CD8-positive, alpha-beta T cell (primary cell): ENCODE measurements at places on chromosomes 6 and 20.

GRCh38 chr6:14354919-14355572 lies 237.5 kb downstream of the CD83 start:
- no peak for DNase-seq

DNA sequence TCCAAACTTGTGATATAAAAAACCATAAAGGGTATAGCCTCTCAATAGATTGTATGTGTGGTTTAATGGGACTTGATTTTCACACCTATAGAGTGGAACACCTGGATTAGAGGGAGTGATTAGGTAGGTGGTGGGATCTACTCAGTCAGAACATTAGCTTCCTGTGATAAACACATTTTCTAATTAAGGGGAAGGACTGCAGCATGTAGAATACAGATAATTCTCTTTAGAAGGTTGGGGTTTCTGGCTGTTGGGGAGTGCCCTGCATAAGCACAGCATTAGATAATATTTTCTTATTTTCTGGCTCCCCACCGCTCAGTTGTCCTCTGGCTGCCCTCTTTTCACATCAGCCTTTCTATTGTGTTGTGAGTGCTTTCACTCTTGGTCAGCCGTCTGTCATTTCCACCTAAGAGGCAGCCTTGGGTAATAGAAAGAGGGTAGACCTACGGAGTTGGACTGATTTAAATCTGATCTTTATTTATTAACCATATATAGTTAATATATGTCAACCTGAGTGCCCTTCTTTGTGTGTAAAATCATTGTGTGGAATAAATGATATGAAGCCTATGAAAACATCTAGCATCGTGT lies 8.0 kb downstream of the CSE1L start:
- no peak for DNase-seq

DNA sequence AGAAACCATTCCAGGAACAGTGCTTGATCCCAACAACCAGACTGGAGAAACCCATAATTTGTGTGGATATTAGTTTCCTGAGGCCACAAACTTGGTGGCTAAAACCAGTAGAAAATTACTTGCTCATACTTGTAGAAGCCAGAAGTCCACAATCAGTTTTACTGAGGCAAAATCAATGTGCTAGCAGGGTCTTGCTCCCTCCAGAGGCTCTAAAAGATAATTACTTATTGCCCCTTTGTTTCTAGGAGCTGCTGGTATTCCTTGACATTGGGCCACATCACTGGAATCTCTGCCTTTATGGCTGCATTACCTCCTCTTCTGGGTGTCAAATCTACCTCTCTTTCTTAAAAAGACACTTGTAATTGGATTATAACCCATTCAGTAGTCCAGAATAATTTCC lies 142.2 kb upstream of the SAMD5 start:
- no peak for DNase-seq

GRCh38 chr6:166691199-166691598 lies 64.1 kb upstream of the RPS6KA2 start:
- DNase-seq: no peak

GRCh38 chr6:28945349-28945748 lies 21.6 kb upstream of the TRIM27 start:
- DNase-seq: no peak

DNA sequence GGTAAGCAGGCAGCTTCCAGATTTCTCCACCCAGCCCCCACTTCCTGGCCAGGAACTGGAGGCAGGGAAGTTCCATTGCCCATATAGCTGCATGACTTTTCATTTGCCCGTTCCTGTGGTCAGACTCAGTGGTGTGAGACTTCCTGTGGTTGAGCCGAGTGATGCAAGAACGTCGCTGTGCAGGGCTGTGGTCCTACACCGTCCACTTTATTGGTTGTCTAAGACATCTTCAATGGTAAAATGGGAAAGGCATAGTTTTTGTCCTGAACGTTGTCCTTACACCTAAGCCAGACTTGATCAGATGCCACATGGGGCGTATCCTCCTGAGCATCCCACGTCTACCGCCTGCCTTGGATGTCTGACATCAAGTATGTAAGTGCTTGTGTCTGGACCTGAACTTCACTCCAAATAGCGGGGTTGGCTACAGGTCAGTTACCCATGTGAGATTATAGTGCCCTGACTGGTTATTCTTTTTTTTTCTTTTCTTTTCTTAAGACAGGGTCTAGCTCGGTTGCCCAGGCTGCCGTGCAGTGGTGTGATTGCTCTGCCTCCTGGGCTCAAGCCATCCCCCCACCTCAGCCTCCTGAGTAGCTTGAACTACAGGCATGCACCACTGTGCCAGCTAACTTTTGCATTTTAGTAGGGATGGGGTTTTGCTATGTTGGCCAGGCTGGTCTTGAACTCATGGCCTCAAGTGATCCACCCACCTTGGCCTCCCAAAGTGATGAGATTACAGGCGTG lies 25.9 kb upstream of the GTSF1L start:
- peak; percentile 10 for DNase-seq

DNA sequence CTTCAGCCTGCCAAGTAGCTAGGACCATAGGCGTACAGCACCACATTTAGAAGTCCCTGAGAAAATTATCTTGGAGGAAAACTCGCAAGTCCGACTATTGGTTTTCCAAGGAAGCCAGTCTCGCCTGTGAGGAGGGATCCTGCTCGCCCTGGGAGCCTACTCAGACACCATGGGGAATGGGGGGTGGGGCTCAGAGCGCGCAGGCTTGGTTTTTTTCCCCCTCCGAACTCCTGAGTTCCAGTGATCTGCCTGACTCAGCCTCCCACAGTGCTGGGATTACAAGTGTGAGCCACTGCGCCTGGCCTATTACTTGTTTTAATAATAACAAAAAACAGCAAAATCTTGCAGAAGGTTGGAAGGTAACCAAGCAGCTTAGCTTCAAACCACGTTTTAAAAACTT lies 153.7 kb downstream of the OR2B2 start:
- DNase-seq: no peak

DNA sequence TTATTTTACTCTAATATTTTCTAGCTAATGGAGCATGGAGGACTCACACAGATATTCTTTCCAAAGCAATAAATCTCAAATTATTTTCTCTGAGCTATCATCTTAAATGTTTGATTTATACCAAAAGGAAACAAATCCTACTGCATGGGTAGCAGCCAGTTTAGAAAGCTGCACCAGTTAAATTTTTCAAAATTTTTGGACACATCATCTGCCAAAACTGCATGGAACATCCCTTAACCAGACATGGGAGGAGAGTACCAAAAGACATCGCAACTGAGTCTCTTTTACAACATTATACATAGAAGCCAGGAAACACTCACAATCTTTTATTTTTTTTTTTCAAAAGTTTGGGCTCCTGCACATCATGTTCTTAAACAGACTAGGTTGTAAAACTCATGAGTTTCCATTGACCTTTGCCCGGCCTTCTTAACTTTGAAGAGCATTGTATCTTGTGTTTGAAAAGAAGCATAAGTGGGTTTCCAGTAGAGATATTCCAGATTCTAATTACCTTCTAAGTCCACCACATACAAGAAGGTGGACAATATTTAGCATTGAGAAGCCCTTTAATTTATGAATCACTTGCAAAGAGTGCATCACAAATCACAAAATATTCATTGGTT lies 87.7 kb upstream of the HMGCLL1 start:
- DNase-seq: no peak

DNA sequence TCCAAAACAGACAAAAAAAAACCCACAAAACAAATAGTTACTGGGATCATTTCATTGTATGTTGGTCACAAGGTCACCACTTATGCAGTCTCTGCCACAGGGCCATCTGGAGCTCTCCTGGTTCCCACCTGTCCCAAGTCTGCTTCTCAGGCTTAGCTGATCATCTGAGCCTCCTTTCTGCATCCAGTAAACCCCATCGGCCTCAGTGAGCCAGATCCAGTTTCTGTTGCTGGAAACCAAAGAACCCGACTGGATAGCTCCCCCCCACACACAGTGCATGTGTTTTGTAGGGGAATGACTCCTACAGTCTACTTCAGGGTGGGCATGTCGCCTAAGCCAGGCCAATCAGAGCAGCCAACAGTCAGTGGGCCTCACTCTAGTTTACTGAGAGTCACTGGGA lies 233.3 kb downstream of the PREX1 start:
- no peak for DNase-seq

DNA sequence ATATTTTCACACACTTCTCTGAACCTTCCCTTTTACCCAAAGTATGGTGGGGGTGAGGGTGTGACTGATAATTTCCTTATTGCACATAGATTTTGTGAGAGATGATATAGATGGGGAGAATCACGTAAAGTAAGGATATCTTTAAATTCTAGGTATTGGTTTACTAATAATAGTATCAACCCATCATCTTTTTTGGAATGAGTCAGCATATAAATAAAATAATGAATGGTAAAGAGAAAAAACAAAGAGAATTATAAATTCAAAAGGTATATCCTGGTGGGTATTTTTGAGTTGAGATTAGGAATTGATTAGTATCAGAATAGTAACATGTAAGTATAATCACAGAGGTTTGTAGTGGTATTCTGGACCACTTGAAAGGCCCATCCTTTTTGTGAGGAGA lies 56.1 kb downstream of the MACROD2 start:
- DNase-seq: no peak

DNA sequence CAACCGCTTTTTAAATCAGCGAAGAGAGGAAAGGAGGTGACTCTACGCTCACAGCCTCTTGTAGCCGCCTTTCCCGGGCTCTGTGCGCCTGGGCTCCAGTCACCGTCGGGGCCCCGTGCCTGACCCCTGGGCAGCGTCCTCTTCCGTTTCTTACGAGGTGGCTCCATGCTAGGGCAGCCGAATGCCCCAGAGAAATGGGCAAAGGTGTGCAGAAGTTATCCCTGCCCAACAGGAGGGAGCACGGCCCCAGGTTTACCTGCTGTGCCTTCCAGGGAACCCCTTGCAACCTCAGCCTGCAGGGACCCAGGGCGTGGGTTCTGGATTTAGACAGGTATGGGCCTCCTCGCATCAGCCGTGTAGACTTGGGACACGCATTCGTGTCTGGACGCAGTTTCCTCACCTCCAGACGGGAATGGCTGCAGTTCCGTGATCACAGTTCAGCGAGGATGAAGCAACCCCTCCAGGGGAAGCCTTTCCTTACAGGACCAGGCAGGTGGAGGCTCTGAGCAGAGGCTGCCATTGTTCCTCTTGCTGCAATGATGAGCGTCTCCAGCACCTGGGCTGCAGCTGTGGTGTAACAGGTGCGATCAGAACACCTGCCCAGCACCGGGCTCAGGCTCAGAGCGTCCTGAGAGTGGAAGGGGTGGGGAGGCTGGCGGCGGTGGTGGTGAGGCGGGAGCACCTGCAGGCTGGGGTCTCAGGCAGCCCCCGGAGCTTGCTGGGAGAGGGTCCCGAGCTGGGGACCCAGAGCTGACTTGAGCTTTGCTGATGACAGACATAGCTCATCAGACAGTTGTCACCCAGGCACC lies 81.3 kb upstream of the BHLHE23 start:
- no peak for DNase-seq

- DNase-seq: no peak
Observed at GRCh38 chr20:13678944-13679343, 40.2 kb upstream of the TASP1 start.

DNA sequence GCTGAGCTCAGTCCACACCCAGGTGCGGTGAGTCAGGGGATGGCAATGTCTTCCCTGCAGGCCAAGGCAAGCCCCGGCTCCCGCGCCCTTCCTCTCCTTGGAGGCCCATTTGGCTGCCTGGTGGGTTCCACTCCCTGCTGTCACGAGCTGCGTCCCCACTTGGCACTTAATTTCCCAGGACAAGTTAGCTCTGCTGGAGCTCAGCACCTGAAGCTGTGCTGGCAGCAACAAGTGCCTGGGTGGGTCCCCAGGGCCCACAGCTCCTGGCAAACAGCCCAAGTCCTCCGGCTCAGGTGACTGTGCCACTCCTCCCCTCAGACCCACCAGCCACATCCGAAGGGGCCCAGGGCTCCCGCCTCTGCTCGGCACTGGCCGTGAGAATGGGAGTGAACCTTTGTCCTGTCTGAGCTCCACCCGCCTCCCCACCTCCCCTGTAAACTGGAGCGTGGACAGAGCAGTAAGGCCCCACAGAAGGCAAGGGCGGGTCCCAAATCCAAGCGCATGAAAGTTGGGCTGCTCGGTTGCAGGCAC lies 16.9 kb downstream of the LAMA5 start:
- DNase-seq: no peak

DNA sequence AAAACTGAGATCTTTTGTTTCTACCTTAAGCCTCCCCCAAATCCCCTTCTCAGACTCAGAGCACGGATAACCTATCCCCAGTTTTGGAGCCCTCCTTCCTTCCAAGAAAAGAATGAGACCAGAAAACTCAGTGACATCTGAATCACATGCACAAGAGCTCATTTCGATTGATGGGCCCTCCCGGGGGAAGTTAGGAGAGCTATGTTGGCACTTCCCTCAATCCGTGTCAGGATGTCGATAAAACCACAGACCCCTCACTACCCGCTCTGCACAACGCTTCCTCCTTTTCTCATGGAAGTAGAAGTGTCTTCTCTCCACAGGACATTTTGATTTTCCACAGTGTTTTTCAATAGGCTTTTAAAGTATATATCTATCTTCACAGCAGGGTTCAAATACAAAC lies 332.4 kb downstream of the HACE1 start:
- no peak for DNase-seq

GRCh38 chr6:74015427-74015826 lies 319.4 kb downstream of the CD109 start:
- no peak for DNase-seq

GRCh38 chr6:105035299-105035698 lies 78.4 kb downstream of the LIN28B start:
- DNase-seq: no peak

DNA sequence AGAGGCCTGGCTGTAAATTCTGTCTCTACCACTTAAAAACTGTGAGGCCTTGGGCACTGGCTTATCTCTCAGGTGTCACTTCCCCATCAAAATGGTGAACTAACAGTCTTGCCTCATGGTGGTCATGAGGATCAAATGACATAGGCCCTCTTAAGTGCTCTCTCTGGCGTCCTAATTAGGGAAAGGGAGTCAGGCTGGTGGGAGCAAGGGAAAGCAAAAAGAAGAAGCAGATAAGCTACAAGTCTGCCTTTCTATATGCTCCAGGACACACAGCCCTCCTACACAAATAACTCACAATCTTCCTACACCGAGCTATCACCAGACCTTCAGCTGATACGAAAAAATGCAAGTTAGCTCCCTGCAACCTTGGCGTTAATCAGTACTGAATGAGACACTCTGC lies 19.5 kb upstream of the SLC22A16 start:
- DNase-seq: no peak

GRCh38 chr6:136415351-136416007 lies 125.8 kb upstream of the BCLAF1 start:
- DNase-seq: no peak

DNA sequence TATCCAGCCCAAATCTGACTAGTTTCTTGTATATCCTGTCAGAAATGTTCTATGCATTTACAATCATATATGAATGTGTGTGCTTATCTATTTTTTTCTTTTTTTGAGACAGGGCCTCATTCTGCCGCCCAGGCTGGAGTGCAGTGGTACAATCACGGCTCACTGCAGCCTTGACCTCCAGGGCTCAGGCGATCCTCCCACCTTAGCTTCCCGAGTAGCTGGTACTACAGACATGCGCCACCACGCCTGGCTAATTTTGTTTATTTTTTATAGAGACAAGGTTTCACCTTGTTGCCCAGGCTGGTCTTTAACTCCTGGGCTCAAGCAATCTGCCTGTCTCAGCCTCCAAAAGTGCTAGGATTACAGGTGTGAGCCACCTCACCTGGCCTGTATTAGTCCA lies 3.0 kb upstream of the RAB44 start:
- no peak for DNase-seq
